ENCODE measurements at places on chromosomes 6 and 20. TPM values are rescaled to one million over a fixed set of nuclear protein-coding genes. Genes with fewer than 3 reads are reported as not detected.

BCAS4 gene
- total RNA-seq, result 16.7 TPM

SLC32A1 gene
- total RNA-seq, result not detected

RBM24 gene
- 22.7 TPM for total RNA-seq

SLC12A5 gene
- total RNA-seq, result 15.2 TPM

SLC52A3 gene
- total RNA-seq, result 0.09 TPM

DNA sequence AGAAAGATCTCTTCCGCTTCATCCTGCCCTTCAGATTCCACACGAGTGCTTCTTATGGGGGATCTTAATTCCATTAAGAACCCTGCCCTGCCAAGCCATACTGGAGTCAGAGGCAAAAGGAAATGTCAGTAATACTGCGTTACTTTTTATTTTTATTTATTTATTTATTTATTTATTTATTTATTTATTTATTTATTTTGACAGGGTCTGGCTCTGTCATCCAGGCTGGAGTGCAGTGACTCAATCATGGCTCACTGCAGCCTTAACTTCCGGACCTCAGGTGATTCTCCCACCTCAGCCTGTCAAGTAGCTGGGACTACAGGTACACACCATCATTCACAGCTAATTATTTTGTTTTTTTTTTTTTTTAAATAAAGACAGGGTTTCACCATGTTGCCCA, 79.5 kb downstream of the MYB start:
- DNase-seq, result no peak

DNA sequence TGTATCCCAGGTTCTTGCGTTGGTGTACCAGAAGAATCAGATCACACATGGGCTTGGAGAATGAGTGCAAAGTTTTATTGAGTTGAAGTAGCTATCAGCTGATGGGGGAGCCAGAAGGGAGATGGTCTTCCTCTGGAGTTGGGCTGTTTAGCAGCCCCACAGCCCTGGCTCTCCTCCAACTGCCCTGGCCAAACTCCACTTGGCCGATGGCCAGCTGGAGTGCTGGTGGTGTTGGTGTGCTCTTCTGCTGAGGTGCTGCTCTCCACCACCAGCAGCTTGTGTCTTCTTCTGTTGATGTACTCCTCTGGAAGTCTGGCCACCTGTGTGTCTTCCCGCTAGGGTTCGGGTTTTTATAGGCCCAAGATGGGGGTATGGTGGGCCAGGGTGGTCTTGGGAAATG, 172.8 kb downstream of the TINAG start:
- no peak for DNase-seq

DNA sequence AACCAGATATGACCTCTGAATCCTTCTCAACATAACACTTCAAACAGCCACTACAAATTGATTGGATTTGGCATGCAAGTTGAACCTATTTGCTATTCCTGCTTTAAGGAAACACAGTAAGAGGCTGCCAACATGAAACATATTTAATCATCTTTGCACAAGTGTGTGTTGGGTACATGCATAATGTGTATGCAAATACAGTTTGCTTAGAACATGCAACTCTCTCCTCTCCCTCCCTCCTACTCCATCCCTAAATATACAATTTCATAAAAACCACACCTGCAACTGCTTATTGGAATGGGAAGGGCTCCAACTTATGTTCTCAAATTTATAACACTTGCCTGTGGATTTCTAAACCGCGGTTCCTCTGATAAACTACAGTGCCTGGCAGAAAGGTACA, 71.5 kb downstream of the CD83 start:
- DNase-seq, result no peak

DNA sequence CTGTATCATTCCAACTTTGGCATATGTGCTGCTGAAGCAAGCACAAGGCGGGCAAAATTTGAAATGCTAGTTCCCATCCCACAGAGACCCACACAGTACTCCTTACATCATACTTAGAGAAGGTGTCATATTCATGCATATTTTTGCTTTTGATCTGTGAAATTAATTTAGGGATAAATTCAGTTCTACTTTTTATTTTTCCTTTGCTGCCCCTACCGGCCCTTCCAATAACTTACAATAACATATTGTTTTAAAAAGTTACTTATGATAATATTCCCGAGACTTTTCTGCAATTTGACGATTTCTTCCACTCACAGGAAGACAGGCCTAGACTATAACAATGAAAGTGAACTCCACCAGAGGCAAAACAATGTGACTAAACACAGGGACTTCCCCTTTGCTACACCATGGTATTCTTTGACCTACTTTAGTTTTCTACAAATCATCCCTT, 35.0 kb downstream of the SESN1 start:
- DNase-seq, result no peak

DNA sequence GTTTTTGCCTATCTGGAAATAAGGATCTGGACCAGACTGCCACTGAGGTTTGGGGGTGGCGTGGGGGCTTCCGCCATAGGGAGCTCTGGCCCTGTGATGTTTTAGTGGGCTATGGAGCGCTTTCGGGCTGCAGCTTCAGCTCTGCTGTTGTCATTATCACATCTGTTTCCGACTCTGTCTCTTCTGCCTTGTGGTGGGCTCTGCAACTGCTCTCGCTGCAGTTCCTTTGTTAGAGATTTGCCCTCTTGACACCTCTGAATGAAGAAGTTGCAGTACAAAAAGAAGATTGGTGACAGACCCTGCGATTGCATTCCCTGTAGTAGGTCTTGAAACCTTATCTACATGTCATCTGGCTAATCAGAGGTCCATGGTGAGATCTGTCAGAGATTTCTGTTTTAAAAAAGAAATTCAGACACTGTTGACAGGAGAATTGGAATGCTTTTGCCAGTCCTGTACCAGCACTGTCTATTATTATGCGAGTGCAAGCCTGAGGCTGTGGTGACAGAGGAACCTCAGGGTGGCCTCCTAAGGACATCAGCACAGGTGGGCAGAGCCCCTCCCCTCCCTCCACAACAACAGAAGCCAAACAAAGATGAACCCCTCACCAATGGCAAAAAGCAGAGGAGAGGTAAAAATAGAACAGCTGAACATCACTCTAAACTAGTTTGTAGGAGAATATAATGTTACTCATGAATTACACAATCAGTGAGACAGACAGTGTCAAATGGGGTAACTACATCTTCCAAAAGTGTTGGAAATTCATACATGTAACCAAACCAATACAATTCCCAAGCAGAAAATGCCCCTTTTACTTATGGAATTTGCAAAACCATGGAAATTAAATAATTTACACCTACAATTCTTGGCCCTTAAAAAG, 63.5 kb upstream of the DEFB112 start:
- DNase-seq, result no peak

GRCh38 chr6:26415791-26416190, 13.7 kb downstream of the BTN3A1 start:
- no peak for DNase-seq

- no peak for DNase-seq
Observed at GRCh38 chr6:11237428-11237827, 5.0 kb upstream of the NEDD9 start.

DNA sequence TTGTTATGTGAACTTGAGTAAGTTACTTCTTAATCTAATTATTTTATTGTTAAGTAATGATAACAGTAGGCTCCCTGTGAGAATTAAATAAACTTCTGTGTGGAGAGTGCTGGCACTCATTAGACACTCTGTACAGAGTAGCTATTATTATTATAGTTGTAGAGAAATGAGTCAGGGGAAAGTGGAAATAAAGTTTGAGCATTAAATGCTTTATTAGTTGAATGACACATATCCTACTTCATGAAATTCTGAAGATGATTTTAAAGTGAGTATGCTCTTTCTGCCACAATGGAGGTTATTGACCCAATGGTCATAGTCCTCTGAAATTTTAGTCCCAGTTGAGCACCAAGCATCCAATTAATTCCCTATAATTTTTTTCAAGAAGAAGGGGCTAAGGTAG, 5.9 kb downstream of the ECI2 start:
- DNase-seq, result no peak

DNA sequence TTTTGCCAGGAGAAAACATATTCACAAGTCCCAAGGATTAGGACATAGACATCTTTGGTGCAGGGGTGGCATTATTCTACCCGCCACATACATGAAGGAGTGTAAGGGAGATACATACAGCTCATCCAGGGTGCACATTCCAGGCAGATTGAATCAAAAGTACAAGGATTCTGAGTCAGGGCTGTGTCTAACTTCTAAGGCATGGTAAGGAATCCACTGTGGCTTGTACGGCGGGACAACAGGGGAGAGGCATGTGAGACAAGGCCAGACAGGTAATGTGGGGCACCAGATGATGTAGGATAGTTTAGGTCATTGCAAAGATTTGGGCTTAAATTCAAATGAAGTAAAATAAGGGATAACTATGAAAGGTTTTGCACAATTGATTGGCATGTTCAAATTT, 780.9 kb downstream of the C6orf118 start:
- DNase-seq, result no peak

DNA sequence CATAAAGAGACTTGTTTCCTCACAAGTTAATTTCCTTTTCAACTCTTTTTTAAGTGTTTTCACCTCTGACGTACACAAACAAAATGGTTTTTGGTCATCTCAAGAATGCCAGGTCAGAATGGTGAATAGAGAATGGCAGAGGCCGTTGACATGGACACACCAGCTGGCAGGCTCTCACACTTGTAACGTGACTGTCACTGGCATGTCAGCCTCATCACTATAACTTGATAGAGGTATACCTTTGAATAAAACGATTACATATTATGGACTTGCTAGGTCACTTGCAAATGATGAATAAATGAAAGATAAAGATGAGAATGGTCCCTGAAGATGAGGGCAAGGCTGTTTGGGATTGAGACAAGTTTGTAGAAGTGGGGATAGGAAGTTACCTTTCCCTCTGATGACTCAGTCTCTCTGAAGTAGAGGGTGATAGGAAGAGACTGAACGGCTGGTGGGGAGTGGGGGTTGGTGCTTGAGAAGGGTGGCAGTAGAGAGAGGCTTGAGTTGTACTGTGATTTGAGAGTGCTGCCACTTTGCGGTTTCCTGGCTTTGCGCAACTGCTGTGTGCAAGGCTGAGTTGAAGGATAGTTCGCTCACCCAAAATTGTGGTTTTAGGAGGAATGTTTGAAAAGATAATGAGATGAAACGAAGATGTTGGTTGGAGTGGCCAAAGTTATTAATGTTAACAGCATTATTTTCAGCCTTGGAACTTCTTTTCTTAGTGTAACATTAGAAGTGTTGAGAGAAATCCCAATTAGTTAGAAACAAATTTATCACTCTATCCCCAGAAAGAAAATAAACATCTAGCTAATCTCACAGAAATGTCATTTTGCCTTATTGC, 30.3 kb downstream of the TBPL1 start:
- peak; percentile 67 for DNase-seq

DNA sequence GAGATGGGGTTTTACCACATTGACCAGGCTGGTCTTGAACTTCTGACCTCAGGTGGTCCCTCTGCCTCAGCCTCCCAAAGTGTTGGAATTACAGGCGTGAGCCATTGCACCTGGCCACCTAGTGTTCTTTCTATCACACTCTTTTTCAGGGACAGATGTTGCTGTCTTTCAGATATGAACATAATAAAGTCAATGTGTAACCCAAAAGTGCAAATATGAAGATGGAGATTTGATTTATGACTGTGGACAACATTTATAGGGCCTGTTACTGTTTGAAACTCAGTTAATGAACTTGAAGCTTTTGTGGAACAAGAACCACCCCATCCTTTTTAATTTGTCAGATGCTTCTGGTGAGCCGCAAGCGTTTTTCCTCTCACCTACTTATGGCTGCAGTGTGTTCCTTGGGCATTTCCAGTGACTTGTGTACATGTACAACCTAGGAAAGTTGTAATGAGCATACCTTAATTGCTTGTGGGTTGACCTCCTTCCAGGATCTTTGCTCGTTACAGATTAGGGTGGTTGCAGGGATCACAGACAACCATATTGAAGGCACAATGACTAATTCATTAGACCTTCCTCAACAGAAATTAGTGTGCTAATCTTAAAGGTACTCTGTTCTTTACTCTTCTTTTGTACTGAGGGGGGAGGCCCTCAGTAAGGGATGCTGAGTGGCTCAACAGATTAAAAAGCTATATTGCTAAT, 6.8 kb downstream of the TBPL1 start:
- no peak for DNase-seq

Data from astrocyte (in vitro differentiated cells and primary cell).